ENCODE measurements at places on chromosomes 7 and 10.

GRCh38 chr7:19121977-19122588 is 4.6 kb upstream of the TWIST1 start:
- DNase-seq, result no peak

- DNase-seq, result no peak
Measured at GRCh38 chr7:122864838-122865237, 21.4 kb downstream of the CADPS2 start.

- DNase-seq, result no peak
Measured at GRCh38 chr7:1994931-1995330, 237.8 kb downstream of the MAD1L1 start.

- no peak for DNase-seq
Measured at GRCh38 chr7:158971214-158971613, 114.9 kb downstream of the DYNC2I1 start.

DNA sequence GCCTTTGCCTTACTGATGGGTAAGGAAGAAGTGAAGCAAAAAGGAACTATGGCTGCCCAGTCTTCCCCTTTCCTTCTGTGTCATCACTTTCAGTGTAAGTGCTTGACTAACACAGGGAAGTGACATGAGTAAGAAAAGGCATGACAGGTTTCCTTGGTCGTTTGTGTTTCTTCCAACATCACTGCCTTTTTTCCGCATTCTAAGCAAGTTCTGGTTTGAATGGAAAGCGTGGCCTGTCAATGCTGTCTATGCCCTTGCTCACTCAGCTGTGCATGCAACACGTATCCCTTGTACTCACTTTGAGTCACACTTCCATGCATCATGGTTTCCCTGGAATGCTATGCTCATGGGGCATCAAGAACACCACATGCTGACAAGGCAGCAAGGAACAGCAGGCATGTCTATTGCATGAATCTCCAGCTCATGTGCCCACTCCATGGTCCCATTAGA is 111.8 kb downstream of the OAT start:
- no peak for DNase-seq

- DNase-seq, result no peak
Measured at GRCh38 chr7:48083114-48083830, 5.8 kb upstream of the UPP1 start.

GRCh38 chr7:123051916-123052315 is 56.4 kb upstream of the TAS2R16 start:
- DNase-seq, result no peak

- DNase-seq, result no peak
Measured at GRCh38 chr10:93062514-93063143, 2.0 kb downstream of the CYP26C1 start.

- DNase-seq, result no peak
Measured at GRCh38 chr10:96930469-96930868, 98.4 kb downstream of the LCOR start.

- DNase-seq, result no peak
Measured at GRCh38 chr10:31322647-31323046, 3.6 kb downstream of the ZEB1 start.

DNA sequence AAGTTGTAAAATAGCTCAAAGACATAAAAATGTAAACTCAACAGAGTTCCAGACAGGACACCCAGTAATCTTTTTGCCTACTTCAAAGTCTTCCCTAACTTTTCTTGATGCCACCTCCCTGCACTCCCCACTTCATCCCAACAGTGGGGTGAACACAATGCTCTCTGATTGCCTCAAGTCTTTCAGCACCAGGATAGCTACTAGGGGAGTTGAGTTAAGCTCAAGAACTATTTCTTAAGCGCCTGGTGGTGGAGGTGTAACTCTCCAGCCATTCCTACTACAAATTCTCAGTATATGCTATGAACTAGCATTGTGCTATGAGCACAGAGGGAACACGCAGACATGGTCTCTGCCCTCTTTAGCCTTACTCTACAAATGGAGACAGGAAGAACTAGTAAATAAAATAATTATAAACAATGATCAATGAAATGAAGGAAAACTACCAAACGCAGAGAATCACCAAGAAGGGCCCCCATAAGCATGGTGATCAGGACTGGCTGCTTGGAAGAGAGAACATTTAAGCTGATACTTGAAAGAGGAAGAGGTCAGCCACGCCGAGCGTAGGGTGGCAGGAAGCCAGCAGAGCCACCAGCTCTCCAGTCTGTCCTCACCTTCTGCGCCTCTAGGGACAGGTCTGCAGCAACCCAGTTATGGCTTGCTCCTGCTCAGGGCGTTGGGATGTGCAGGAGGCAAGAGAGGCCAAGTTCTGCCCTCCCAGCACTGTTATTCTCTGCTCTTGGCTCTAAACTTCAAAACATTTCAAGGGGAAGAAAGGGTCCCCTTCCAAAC is 16.7 kb upstream of the FRA10AC1 start:
- no peak for DNase-seq

DNA sequence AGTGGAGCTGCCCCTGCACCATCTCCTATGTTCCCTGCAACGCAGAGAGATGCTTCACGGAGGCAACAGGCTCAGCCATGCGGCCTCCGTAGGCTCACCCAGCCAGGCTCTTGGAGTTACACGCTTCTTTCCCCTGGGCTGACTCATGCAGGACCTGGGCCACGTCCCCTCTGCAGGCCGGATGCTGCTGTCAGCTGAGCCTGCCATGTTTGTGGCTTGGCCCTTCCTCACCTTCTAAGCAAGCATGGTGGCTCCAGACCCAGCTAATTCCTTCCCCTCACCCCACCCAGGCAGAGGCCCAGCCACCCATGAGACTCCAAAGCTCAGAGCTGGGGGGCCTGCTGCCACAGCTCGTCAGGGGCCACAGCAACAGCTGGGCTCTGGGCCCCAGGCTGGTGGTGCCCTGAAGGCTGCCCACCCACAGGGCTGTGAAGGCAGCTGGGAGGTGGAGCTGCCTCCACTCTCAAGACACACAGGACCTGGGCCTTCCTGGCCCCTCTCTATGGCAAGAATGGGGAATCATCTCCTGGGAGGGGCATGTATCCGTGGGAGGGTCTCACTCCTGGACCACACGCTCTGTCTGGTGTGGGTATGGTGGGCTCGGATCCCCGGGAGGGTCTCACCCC is 219.6 kb downstream of the ELFN1 start:
- DNase-seq, result no peak

DNA sequence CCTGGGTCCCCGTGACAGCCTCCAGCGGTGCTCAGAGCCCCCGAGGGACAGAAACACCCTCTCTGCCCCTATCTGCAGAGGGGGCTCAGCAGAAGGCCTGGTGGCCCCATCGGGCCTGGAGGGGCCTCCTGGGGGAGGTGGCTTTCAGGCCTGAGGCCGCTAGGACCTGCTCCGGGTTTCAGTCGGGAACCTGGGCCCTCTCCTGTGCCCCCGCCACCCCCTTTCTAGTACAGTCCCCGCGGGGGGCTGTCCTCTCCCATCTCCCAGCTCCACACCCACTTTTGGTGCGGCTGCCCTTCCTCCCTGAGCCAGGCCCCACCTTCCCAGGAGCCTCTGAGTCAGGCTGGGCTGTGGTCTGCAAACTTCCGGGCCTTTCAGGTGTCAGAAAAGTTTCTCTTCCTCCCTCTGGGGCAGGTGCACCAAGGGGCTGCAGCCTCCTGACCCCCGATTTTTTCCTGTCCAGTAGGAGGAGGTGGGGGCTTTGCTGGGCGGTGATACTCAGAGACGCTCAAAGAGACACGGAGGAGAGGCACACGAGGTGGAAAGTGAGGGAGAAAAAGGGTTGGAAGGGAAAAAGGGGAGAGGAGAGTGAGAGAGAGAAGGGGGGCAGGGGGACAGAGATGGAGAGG is 692 bp downstream of the CARD11 start:
- no peak for DNase-seq

GRCh38 chr7:101232141-101232850 is 5.3 kb downstream of the CLDN15 start:
- no peak for DNase-seq

GRCh38 chr10:67140641-67141040 is 214.8 kb downstream of the LRRTM3 start:
- DNase-seq, result no peak

DNA sequence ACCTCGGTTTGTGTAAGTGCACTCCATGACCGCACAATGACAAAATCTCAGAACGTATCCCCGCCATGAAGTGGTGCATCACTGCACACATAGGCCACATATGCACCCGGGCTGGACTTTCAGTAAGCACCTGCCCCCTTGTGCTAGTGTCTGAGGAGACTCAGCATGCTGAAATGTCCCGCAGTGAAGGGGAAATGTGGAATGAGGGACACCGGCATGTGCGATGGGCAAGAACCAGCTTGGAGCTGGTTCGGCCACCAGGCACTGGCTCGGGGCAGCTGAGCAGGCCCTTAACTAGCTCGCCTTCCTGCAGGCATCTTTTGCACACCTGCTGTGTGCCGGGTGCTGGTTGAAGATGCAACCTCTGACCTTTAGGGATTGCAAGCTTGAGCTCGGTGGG is 49.8 kb upstream of the TNS3 start:
- DNase-seq, result no peak

- DNase-seq, result no peak
Measured at GRCh38 chr10:60762554-60762953, 15.7 kb upstream of the CDK1 start.

GRCh38 chr7:100221231-100221718 is 1.5 kb downstream of the PVRIG start:
- no peak for DNase-seq

DNA sequence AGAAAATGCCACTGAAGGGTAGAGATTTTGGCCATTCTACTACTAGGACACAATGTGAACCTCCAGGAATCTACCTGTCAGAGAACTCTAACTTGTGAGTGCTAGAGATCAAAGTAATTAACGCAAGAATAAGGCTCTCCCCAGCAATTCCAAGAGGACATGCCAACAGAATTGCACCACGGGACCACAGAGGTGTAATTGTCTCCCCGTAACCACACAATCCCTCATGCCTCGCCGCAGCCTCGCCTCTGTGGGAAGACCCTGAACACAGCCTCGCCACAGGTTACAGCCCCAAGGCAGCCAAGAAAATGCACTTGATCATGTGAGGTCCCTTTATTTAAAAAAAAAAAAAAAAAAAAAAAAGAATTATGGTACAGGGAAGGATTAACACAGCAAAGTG is 29.5 kb downstream of the CDCA7L start:
- DNase-seq, result no peak

DNA sequence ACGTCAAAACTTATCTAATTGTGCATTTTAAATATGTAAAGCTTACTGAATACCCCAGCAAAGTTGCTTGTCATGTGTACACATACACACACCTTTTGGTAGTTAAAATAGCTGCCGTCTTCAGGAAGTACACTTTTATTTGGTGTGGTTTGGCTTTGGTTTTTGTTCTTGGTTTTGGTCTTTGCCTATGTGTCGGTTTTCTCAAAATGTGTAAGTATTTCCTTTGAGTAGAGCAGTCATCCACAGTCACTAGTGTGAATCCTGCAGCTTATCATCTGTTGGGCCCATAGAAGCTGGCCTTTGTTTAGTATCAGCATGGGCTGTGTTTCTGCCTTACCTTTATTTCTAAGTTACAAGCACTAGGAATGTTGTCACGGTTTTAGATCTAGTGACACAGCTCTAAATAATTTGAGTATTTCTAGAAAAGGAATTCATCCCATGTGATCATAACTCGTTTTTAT is 35.3 kb downstream of the NET1 start:
- no peak for DNase-seq

DNA sequence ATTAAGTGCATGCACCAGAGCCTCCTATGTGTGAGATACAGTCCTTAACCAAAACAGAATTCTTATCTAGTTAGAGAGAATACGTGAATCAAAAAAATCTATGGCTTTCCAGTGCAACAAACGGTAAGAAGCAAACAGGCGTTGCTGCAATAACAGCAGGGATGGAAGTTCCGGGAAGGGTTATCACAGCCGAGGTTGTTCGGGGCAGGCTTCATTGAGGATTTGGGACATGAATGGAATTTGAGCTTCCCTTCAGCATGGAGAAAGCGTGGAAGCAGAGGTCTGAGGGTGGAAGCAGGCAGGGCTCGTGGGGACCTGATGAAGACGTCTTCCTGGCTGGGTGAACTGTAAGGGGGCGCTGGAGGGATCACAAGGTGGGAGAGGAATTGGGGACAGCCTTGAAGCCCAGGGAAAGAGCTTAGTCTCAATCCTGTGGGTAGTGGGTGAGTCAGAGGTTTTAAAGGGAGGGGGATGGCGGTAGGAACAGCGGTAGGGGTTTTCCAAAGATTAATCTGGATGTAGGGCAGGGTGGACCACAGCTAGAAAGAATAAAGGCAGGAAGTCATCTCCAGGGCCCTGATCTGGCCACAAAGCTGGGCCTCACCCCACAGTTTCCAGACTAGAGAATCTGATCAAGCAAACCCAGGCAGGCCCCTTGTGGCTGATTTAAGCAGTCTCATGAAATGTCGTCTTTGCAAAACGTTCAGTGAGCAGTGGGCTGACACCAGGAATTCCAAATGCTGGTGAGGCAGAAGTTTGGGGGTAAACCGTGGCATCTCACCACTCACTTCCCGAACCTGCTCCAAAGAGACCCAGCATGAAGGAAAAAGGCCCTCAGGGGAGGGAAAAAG is 65.1 kb downstream of the CALML3 start:
- no peak for DNase-seq

GRCh38 chr10:63528084-63528744 is 7.0 kb downstream of the REEP3 start:
- no peak for DNase-seq

DNA sequence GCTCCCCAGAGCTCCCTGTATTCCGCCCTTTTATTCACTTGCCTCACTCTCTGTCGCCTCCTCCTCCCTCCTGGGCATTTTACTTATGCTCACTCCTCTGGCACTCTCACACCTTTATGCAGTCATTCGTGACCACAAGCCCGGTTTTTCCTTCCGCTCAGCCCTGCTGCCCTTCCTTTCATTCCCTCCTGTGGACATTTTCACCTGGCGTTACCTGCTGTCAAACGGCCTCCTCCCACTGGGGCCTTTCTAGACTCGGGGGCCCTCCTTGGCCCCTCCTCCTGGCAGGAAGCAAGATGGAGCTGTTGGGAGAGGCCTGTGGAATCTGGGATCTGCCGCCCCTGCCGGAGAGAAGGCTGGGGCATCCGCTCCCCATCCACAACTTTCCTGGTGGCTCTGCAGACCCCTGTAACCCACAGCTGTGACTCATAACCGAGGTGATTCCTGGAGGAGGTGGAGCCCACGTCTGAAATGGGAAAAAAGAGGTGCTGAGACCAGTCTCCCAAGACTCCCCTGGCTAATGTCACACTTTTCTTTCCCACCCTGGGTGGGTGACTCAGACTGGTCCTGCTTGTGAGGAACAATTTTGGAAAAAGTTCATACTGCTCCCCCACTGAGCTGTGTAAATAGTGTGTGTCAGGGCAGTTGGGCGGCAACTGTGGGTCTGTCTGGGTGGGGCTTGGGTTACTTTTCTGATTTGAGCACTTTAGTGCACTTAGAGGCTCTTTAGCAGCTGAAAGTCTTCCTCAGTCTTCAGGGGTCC is 1.2 kb downstream of the VCL start:
- peak; percentile 10 for DNase-seq

GRCh38 chr10:71685554-71686232 is 33.9 kb downstream of the C10orf105 start:
- DNase-seq, result no peak

- no peak for DNase-seq
Measured at GRCh38 chr10:129882291-129883010, 81.6 kb downstream of the EBF3 start.

- DNase-seq, result peak; percentile 56
Measured at GRCh38 chr10:42475168-42476098, 162.9 kb downstream of the ZNF33B start.

GRCh38 chr10:123582084-123582989 is 83.8 kb upstream of the GPR26 start:
- DNase-seq, result peak; percentile 60

Measured in anterior cingulate cortex (tissue), 58 donors.